ENCODE measurements at places on chromosomes 4 and X.

DNA sequence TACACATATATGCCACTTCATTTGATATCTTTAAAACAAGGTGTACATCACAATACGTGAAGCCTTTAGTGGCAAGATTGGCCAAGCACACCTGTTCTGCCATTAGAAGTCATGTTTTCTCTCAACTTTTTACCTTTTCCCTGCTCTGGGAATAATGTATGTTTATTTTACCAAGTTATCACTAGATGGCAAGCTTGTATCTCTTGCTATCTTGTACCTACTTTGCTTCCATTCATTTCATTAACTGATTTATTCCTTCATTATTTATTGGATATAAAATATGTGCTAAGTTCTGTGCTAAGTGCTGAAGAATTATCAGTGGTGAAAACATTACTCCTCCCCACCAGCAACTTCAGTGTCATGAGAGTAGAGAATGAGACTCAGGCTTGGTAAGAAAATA, 245.5 kb downstream of the ANK2 start:
- DNase-seq, result no peak

DNA sequence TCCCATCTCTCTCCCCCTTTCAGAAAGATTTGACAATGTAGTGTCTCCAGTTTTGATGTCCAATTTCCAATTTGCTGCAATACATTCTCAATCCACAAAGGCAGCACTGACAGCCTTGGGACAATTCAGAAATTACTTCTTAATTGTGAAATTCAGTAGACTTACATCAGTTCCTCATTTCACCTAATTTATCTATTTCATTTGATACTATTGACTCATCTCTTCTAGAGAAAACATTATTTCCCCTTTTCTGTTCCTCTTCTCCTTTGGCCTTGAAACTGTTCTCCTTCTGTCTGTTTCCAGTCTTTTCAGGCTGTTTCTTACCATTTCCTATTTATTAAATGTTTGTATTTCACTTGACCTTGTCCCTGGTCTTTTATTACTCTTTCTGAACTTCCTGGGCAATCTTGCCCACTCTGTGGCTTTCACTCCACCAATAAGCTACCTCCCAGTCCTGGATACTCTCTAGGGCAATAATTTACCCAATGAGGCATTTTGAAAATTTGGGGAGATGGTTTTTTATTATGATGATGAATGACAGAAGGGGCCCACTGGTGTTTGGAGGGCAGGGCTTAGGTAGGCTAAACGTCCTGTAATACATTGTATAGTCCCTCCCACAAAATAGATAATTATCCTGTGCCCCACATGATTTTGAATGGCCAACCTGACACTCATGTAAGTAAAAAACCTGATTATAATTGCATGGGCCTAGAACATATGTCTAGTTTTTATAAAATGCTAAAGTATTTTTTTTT, 498.0 kb upstream of the BOD1L1 start:
- peak; percentile 79 for DNase-seq

DNA sequence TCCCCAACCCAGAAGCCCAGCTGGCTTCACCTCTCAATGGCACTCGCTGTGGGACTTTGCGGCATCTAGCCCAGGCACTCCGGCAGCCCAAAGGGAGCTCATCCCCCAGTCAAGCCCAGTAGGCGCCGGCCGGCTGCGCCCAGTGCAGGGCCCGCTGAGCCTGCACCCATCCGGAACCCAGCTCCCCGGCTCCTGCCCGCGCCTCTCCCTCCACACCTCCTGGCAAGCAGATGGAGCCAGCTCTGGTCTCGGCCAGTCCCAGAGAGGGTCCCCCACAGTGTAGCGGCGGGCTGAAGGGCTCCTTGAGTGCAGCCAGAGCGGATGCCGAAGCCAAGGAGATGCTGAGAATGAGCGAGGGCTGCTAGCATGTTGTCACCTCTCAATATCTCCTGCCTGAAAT, 116.8 kb upstream of the UGT8 start:
- no peak for DNase-seq

GRCh38 chr4:46484881-46485280, 95.0 kb upstream of the GABRA2 start:
- no peak for DNase-seq

DNA sequence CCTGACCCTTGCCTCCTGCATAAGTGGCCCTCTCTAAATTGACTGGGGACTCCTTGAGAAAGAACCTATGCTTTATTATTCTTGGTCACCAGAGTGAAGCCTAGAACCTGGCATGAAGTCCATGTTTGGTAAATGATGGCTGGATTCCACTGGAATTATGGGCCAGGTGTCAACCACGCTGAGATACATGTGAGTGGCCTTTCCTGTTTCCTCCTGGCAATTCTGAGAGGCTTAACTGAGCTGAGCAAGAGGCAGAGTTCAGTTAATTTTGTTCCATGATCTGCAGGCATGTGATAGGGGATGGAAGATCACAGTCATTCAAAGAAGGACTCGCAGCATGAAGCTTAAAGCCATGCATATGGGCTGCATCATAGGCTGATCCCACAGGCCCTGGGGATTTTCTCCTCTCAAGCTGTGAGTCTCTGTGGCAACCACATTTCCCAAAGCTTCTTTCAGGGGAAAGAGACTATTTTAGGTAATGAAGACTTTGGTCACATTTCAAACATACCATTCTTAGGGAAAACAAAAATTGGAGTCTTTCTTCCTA, 69.4 kb upstream of the CLNK start:
- no peak for DNase-seq

- no peak for DNase-seq
Measured at GRCh38 chrX:102835504-102836146, 101.4 kb upstream of the RAB40AL start.

DNA sequence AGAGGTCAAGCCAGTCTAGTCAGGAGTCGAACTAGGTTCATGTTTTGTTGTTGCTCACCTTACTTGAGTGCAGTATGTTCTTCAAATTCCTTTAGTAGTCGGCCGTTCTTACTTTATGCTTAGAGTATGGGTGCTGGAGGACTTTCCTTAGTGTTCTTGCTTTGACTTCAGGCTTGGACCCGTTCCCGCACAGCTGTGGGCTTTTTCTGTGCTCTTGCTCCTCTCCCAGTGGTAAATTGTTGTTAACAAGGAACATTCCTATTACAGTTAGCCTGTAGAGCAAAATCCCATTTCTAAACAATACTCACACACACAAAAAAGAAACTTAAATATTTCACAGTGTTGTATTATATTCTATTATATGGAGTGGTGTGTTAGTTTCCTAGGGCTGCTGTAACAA, 113.5 kb downstream of the RAP1GDS1 start:
- no peak for DNase-seq

GRCh38 chrX:132778917-132779316, 179.5 kb downstream of the HS6ST2 start:
- no peak for DNase-seq

- DNase-seq, result no peak
Measured at GRCh38 chr4:73860917-73861316, 7.8 kb downstream of the PF4V1 start.

DNA sequence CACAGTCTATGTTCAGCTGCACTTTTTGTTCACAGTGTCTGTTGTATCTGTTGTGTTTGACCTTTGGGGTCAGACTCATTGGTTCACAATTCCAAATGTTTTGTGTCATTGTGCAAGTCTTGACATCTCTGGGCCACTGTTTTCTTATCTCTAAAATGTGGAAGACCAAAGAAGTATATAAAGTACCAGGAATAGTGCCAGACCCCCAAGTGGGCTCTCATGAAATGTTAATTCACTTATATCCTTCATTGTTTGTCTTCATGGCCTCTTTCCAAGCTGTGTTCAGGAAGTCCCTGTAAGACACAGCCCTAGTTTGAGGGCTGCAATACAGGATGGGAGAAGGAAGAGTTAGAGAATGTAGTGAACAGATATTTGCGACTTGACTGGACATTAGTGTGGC, 468.3 kb upstream of the BOD1L1 start:
- no peak for DNase-seq

DNA sequence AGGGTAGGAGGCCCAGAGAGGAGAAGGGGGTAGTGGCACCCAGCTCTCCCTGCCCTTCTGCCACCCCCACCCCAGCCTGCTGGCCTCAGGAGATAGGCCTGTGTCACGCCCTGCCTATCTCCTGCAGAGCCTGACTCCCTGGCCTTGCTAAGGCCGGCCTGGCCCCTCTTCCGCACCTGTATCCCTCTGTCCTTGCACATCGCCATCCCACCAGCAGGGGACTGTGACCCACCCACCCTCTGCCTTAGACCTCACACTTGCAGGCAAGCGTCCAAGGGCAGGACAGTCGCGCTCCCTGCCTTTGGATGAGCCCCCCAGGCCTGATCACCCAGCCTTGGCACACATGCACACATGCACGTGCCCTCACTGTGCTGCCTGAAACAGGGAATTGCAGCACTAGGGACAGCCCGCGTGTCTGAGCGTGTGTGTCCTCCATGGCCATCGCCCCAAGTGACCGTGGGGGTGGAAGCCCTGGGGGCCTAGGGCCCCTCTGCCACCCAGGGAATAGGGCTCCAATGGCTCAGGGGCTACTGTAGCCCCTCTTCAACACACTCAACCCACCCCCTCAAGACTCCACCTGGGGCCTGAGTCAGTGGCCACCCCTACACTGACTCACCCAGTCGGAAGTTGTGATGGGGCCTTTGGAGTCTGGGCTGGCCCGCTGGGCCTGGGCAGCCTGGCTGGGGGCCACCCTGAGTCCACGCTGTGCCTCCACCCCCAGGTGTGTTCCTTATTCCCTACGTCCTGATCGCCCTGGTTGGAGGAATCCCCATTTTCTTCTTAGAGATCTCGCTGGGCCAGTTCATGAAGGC, 2.1 kb downstream of the SLC6A8 start:
- no peak for DNase-seq

GRCh38 chrX:133699023-133699728, 283.9 kb upstream of the GPC4 start:
- DNase-seq, result no peak

DNA sequence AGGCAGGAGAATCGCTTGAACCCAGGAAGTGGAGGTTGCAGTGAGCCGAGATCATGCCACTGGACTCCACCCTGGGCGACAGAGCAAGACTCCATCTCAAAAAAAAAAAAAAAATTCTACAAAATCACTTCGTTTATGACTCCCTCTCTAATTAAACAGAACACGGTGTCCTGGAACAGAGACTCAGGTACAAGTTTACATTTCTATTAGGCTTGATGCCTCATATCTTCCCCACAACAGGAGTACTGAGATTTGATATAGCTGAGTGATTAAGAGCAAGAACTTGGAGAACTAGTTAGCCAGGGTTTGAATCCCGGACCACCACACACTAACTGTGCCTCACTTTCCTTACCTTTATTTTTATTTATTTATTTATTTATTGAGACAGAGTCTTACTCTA, 42.2 kb upstream of the KLF3 start:
- DNase-seq, result no peak

GRCh38 chrX:139204898-139205667, 325.5 kb upstream of the F9 start:
- no peak for DNase-seq
